ENCODE measurements at places on chromosomes 3 and 15. TPM values are rescaled to one million over a fixed set of nuclear protein-coding genes. Genes with fewer than 3 reads are reported as not detected.

Gene CPLX3
- total RNA-seq = not detected

DNA sequence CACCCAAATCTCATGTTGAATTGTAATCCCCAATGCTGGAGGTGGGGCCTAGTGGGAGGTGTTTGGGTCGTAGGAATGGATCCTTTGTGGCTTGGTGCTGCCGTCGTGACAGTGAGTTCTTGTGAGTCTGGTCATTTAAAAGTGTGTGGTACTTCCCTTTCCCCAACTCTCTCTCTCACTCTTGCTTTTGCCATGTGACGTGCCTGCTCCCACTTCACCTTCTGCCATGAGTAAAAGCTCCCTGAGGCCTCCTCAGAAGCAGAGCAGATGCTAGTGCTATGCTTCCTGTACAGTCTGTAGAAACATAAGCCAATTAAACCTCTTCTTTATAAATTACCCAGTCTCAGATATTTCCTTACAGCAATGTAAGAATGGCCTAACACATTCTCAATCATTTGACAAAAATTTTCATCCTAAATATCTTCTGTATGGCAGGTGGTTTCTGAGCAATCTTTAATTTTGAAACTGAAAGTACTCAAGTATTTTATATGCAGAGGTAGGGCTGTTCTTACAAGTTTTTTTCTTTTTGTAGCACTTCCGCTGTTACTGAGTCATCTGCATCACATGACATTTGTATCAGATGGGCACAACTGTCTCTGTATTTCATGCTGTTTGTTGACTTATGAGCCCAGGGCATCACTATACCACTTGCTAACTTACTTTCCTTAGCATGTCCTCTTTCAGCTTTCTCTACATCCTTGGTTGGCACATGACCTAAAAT, 8.8 kb downstream of the RPL39L start:
- DNase-seq = no peak

DNA sequence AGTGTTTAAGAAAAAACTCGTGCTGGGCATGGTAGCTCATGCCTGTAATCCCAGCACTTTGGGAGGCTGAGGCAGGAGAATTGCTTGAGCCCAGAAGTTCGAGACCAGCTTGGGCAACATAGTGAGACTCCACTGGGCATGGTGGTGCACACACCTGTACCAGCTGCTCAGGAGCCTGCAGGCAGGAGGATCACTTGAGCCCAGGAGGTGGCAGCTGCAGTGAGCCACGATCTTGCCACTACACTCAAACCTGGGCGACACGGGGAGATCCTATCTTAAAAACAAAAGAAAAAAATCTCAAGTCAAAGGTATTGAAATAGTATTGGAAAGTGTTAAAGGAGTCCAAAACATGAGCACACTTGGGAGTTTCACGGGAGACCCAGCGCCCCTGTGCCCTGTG, 14.0 kb downstream of the KLF13 start:
- peak; percentile 9 for DNase-seq

Gene LMOD3
- 0.26 TPM for total RNA-seq

DNA sequence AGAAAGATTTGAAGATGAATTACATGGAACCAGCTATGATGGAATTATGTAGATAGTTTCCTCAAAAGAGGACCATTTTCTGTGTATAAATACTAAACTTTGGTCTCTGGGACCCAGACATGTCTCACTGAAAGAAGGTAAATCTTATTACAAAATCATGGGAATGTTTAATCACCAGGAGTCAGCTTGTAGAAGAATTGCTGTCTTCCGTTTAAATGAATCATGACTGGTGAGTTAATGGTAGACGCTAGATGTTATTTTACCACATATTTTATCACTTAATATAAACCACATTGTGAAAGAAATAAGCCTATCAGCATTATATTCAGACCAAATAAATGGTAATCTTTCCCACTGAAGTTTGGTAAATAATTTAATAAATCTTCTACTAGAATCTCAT, 322.3 kb upstream of the SUCLG2 start:
- no peak for DNase-seq

Gene THUMPD3
- total RNA-seq = 35.4 TPM

- no peak for DNase-seq
Observed at GRCh38 chr3:193301433-193301832, 60.4 kb downstream of the PLAAT1 start.

- DNase-seq = no peak
Observed at GRCh38 chr3:141268306-141268705, 36.7 kb downstream of the PXYLP1 start.

DNA sequence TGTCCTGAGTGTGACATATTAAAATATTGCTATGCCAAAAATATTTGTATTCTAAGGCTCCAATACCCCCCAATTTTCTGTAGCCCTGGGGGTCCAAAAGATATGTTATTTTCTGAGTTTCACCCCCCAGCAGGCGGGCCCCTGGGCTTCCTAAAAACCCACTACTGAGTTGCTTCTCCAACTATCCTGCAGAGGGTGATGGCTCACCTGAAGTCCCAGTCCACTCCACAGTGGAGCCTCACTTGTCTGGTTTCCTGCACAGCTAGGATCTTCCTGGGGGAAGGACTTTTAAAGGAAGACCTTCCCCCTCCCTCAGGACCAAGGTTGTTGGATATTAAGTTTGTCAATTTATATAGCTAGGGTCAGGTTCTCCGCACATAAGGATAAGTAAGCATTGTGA, 1181.4 kb downstream of the ROBO2 start:
- no peak for DNase-seq

Gene CYP8B1
- not detected for total RNA-seq

GRCh38 chr3:134249935-134250716, 533 bp downstream of the RYK start:
- peak; percentile 76 for DNase-seq

GRCh38 chr3:48664929-48665328, 2.2 kb upstream of the CELSR3 start:
- DNase-seq = peak; percentile 4

GRCh38 chr3:122628567-122628966, 51.1 kb downstream of the PARP15 start:
- no peak for DNase-seq

DNA sequence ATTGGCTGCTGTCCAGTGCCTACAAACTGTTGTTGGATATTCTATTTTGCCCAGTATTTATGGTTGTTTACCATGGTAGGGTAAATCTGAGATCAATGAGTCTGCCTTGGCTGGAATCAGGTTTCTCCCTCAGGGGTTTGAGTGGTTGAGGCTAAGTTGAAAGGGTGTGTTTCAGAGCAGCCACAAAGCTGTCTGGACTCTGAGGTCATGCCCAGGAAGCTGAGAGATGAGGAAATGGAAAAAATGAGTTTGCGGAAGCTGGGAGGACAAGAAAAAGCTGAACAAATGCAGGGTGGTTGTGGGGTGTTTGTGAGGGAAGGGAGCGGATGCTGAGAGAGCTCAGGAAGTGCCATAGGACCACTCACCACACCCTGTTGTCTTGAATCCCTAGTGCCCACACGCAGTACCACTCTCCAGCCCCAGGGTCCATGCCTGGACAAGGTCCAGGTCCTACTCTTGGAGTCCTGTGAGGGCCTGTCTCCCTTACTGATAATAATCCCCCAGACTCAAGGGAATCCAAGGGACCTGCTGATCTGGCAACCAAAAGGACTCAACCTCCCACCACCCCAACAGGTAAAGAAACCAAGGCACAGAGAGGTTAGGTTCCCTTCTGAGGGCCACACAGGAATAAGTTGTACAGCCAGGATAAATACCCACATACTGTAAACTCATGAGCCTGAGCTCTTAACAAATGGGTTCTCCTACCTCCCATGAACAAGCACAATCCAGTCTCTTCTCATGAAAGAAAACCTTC, 81.6 kb downstream of the PPCDC start:
- DNase-seq = no peak

Gene SST
- total RNA-seq = not detected

GRCh38 chr3:49266410-49267095, 10.5 kb downstream of the C3orf62 start:
- DNase-seq = no peak

- DNase-seq = no peak
Observed at GRCh38 chr15:65787260-65787659, 4.8 kb downstream of the DENND4A start.

DNA sequence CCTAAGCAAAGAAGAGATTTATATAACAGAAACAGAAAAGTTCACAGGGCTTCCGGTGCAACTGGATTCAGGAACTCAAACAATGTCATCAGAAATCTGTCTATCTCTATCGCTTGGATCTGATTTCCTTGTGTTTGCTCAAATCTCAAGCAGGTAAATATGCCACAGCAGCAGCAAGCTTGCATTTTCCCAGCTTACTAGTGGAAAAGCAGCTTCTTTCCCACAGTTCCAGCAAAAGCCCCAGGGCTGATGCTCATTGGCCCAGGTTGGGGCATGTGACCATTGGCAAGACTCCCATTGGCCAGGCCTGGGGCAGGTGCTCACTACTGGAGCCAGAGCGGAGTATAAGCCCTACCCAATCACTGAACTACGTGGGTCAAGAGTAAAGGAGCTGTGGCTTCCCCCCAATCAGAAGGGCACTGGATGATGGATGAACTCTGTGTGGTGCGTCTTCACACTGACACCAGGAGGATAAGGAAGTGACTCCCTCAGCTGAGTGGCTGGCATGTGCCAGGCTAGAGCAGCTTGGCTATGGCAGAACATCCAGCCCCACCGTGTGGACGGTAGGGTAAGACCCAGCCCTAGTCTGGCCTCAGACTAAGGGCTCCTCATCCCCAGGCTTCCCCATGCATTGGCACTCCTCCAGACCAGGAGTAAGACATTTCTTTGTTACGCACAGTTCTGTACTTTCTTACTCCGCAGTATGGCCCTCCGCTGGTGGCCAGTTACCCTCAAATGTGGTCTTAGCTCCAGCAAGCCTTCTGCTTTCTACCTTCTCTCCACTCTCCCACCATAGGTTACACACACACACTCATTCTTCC, 13.1 kb upstream of the VIPR1 start:
- DNase-seq = no peak

- DNase-seq = peak; percentile 60
Observed at GRCh38 chr15:70111203-70112073, 13.7 kb upstream of the TLE3 start.

Gene TLR9
- total RNA-seq = not detected

DNA sequence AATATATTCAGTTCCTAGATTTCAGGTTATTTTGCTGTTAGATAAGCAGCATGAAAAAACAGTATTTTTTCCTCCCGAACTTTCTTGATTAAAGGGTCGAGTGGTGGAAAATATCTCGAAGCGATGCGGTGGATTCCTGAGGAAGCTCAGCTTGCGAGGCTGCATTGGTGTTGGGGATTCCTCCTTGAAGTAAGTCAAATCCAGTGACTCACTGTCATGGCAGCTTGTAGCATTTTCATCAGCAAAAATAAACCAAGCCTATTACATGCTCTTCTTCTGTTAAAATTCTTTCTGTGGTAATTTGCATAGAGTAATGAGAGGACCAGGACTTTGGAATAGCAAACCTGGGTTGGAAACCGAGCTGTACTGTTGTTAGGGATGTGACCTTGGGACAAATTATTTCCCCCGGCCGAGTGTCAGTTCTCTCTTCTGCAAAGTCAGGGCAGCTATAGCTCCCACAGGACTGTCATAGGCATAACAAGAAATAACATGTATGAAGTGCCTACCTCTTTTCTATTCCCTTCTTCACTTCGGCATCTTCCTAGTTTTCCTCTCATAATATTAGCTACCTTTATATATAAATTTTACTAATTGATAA, 75.6 kb downstream of the UBP1 start:
- DNase-seq = no peak

- DNase-seq = no peak
Observed at GRCh38 chr3:154112146-154112852, 8.9 kb upstream of the ARHGEF26 start.

Gene GPR156
- total RNA-seq = 0.34 TPM

Gene GPR62
- total RNA-seq = not detected

Gene CCK
- 0.76 TPM for total RNA-seq

DNA sequence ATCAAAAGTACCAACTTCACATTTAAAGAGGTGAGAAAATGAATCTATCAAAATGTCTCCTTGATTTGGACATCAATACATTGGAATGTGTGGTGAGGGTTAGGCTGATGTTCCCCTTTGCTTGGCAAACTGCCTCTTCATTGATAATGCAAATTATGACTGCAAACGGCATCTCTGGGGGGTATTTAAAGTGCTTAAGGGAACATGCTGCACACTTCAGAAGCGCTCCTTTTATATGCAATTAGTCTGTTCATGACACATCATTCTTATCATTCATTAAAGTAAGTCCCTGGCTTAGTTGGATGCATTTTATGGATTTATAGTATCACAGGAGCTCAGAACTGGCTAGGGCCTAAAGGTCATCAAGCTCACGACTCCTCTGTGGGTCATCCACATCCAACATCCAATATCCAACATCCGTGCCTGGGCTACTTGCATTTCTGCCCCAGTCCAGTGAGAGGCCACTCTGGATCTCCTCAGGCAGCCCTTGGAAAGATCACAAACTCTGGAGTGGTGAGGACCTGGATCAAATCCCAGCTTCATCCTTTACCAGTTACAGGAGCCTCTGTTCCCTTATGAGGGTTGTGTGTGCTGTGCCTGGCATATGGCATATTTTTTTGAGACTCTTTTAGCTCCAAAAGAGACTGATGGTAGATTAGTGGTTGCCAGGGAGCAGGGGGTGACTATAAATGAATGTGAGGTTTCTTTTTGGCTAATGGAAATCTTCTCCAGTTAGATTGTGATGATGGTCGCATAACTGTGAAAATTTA, 136.8 kb upstream of the FOXB1 start:
- DNase-seq = no peak

DNA sequence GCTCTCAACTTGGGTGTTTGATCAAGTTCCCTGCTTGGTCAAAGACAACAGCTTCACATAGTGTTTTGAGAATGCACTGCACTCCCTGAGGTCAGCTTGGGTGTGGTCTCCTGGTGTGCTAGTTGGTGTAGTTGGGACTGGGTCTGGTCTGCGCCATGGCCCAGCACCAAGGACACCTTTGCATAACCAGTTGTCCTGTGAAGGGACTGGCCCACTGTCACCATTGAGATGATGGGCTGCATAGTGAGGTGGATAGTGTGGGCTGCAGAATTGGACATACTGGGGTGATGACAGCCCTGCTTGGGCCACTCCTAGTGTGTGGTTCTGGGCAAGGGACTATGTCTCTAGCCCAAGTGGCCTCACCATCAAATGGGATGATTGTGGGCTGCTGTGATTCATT, 9.5 kb downstream of the RPSA start:
- no peak for DNase-seq

- DNase-seq = no peak
Observed at GRCh38 chr3:46454209-46454595, 10.5 kb downstream of the LTF start.

GRCh38 chr3:124217542-124217941, 225.6 kb upstream of the ROPN1 start:
- DNase-seq = peak; percentile 41

GRCh38 chr3:38662544-38662943, 13.1 kb upstream of the SCN5A start:
- DNase-seq = no peak

Gene SMCO1
- not detected for total RNA-seq

Gene CD200
- 6.6 TPM for total RNA-seq

Data from left lung (tissue), 14 donors.